ENCODE measurements at places on chromosomes 11 and 22. TPM values are rescaled to one million over a fixed set of nuclear protein-coding genes. Genes with fewer than 3 reads are reported as not detected.

Gene OR5A1
- not detected for total RNA-seq

Gene RAB39A
- total RNA-seq, result 0.52 TPM

Gene KDM4E
- total RNA-seq, result not detected

Gene TST
- total RNA-seq, result 39.8 TPM

Gene INS
- total RNA-seq, result not detected

Gene UBASH3B
- total RNA-seq, result 2.6 TPM

Gene DDI1
- total RNA-seq, result not detected

Gene RHOG
- total RNA-seq, result 23.1 TPM

Gene SYTL2
- 3.8 TPM for total RNA-seq

Gene SLCO2B1
- 22.7 TPM for total RNA-seq

Gene CNTN5
- total RNA-seq, result 0.36 TPM

Gene C11orf87
- total RNA-seq, result 0.14 TPM

Gene TRIM49C
- not detected for total RNA-seq

Gene MDK
- total RNA-seq, result 5.4 TPM

Gene ELFN2
- total RNA-seq, result not detected

Gene DNAJB7
- not detected for total RNA-seq

Gene PLAAT2
- not detected for total RNA-seq

Gene CATSPERZ
- not detected for total RNA-seq

Gene MEI1
- 0.74 TPM for total RNA-seq

Gene BRMS1
- total RNA-seq, result 14.7 TPM

Gene UFD1
- 41.8 TPM for total RNA-seq

Gene SLC7A4
- 0.25 TPM for total RNA-seq
